Esophagus squamous epithelium (tissue), 5 donors: ENCODE measurements at places on chromosomes 1 and 21.

DNA sequence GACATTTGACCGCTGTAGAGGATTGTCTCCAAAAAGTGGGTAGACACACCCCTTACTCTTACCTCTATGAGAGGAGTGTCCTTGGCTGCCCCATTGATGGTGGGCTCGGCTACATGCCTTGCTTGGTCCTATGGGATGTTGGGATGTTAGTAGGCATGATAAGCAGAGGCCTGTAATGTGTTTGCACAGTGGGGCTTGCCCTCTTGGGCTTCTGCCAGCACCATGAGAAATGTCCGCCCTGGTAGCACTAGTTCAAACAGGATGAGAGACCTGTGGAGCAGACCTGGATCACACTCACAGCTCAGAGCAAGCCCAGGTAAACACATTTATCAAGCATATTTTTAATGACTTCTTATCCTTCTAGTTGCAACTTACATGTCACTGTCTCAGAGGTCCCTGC lies 54.2 kb downstream of the SH3GLB1 start:
- DNase-seq = no peak

DNA sequence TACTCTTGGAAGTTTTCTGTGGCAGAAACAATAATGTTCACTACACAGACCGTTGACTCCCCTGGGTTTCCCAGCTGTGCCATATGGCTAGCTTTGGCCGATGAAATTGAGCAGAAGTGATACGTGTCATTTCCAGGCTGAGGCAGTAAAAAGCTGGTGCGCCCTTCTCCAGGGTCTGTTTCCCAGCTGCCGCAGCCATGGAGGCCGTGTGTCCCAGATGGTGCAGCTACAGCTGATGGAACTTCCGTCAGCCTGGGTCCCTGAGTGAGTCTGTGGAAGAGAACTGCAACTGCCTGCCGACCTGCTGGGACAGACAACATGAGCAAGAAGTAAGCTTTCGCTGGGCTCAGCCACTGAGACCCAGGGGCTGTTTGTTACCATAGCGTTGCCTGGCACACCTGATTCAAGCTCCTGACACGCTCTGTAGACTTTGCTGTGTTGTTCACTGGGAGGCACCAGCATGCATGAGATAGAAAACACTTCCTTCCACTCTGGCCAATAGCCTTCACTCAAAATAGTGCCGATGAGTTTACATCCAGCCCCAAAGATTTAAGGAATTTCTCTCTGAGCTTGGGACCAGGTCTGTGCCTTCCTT lies 116.3 kb upstream of the SLC25A33 start:
- no peak for DNase-seq

GRCh38 chr1:38973659-38974437 lies 17.2 kb upstream of the AKIRIN1 start:
- DNase-seq = no peak

- DNase-seq = no peak
Measured at GRCh38 chr1:102120910-102121309, 124.2 kb upstream of the OLFM3 start.

DNA sequence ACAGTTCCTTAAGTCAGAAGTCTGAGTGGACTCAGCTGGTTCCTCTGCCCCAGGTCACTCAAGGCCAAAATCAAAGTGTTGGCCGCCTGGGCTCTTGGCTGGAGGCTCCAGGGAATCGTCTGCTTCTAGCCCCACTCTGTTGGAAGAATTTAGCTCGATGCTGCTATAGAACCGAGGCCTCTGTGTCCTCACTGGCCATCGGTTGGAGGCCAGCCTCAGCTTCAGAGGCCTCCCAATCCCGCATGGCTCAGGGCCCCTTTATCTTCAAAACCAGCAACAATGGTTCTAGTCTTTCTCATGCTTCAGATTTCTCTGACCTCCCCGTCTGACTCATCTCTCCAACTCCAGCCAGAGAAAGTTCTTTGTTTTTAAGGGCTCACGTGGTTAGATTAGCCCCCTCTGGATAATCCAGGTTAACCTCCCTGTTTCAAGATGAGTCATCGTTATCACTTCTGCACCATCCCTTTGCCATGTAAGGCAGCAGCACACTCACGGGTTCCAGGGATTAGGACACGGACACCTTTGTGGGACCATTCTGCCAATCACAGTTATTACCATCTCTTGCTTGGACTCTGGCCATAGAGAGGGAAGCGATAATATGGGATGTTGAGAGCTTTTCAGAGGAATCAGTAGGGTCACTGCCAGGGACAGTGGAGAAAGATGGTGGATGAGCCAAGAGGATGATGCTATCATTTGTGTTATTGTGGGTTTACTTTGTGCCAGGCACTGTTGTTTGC lies 13.6 kb downstream of the FHAD1 start:
- DNase-seq = no peak

- no peak for DNase-seq
Measured at GRCh38 chr1:100670083-100670482, 49.5 kb upstream of the VCAM1 start.

DNA sequence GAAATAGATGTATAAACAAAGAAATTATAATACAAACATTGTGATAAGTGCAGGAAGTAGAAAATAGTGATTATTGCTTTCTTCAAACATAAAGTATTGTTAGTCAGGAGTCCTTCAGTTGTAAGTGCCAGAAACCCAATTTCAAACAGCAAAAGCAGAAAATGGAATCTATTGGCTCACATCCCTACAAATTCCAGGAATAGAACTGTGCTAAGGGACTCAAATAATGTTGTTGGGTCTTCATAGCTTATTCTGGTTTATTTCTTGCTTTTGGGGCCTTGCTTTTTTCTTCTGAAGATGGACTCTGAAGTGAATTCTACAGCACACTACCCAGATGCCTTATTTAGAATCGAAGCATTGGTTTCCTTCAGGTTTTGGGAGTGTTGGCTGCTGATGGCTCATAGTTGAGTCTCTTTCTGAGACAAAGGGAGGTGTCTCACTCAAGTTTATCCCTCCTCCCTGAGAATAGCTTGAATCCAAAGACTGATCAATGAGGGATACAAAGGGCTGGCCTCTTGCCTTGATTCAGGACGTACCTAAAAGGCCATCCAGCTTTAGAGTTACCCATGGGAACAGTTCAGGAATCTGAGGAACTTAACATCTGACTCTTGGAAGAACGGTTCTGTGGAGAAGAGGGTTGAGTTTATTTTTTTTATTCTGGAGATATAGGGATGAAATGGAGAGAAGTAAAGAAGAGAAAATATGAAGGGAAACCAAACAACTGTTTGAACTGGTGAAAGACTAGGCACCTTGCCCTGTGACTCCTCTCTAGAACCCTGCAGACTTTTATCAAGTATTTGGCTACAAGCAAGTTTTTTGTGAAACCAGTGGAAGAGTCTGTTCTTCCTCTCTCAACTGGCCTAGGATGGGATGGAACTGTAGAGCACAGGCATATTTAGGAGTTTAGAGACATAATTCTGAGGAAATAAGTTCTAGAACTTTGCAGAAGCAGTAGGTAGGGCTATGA lies 39.0 kb upstream of the ATG4C start:
- DNase-seq = no peak

DNA sequence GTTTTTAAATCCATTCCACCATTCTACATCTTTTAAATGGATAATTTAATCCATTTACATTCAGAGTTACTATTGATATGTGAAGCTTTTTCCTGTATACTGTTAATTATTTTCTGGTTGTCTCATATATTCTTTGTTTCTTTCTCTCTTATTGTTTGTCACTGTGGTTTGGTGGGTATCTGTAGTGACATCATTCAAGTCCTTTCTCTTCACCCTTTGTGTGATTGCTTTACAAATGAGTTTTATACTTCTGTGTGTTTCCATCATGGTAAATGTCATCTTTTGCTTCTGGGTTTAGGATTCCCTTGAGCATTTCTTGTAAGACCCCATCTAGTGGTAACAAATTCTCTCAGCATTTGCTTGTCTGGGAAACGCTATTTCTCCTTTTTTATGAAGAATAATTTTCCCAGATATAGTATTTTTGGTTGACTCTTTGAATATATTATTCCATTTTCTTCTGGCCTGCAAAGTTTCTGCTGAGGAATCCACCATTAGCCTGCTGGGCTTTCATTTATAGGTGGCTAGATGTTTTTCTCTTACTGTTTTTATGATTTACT lies 10.2 kb downstream of the LY9 start:
- no peak for DNase-seq

DNA sequence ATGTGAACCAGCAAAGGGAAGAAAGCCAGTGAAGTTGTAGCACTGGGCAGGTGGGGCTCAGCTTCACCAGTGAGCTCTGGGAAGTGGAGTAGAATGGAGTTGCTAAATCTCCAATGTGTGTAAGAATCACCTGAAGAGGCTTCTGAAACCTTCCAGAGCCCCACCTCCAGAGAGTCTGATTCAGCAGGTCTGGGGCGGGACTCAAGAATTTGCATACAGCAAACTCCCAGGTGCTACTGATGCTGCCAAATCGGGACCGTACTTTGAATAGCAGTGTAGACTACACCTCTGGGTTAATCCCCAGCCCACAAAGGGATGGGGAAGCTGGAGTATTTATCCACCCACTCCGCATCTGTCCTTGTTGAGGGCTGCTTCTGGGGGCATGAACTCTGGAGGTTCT lies 154.3 kb downstream of the IGSF21 start:
- DNase-seq = no peak

DNA sequence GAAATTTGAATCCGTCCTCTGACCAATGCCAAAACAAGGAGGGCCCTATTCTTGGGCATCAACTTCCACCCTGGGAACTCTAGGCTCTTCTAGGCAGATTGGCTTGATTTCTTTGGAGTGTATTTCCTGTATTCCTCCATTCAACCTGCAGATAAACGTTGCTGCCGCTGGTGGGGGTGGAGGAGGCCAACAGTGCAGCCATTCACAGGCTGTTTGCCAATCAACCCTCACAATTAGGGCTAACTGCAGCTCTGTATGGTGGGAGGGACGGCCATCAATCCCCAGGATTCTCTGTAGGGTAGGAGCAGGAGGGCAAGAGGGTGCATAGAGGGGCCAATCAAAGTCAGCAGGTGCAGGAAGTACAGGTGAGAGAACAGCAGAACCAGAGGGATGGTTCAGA lies 273.1 kb upstream of the PROX1 start:
- DNase-seq = no peak

DNA sequence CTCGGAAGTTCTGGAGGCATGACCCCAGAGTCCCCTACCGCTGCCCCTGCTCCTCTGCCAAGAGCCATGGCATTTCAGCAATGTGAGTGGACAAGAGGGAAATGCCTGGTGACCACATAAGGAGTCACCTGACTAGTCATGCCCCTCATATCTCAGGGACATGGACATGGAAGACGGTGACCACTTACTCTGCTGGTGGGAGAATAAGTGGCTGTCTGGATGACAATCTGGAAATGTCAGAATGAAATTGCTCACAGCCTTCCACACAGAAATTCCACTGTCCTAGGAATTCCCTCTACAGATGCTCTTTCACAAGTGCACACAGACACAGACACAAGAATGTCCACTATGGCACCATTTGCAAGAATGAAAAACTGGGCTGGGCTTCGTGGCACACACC lies 24.3 kb upstream of the PLEKHG5 start:
- no peak for DNase-seq

GRCh38 chr1:226748306-226748705 lies 9.2 kb upstream of the ITPKB start:
- no peak for DNase-seq

DNA sequence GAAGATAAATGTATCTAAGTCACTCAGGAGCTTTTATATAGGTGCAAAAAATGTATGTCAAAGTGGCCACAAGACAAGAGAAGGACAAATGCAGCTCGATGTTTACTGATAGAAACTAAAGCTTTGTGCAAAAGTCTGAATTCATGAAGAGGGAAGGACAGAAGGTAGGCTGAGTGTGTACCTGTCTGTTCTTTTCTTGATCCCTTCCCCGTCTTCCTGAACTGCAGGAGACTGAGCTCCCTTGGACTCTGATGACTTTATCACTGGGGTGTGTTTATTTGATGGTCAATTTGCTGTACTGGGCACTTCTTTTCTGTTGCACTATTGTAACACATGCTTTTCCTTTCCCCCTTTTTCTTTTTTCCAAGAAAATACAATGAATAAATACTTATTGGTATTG lies 25.4 kb downstream of the ITGB3BP start:
- DNase-seq = no peak

GRCh38 chr1:27367160-27367650 lies 444 bp upstream of the MAP3K6 start:
- no peak for DNase-seq

DNA sequence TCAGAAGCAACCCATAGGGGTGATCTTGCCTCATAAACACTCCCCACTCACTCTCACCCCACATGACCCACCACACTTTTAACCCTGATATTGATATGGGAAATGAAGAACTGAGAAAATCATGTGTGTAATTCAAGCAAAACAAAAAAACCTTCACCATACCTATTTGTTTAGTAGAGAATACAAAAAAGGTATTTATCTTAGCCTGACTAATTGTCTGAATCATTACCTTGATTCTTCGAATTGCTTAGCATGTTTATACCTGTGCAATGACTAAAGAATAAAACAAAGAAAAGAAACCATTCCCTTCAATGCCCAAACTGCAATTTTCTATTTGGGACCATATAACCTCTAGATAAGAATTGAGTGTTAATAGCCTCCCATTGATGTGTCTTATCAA lies 1.8 kb downstream of the CLDN17 start:
- no peak for DNase-seq

- no peak for DNase-seq
Measured at GRCh38 chr1:81797701-81798100, 3.0 kb upstream of the ADGRL2 start.

- DNase-seq = no peak
Measured at GRCh38 chr1:30407865-30408580, 315.4 kb downstream of the MATN1 start.

- DNase-seq = no peak
Measured at GRCh38 chr1:19670787-19671186, 6.1 kb downstream of the HTR6 start.

GRCh38 chr1:240122639-240123613 lies 31.2 kb downstream of the FMN2 start:
- no peak for DNase-seq

DNA sequence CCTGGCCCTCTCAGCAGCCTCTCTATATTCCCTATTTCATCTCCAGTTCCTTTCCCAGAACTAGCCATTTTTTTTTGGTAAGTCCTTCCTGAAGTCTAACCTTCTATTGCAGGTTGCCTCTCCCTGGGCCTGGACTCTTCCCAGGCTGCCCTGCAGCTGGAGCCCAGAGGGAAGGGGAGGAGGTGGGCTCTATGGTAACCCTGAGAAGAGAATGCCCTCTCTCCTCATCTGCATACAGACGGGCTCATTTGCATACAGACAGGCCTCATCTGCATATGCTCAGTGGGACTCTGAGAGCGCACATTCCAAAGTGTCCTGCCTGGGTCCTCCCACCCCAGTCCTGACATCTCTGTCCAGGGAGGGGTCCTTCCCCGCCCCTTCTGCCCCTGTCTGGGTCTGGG lies 32.7 kb downstream of the RHBG start:
- DNase-seq = no peak

GRCh38 chr1:91138959-91139358 lies 117.1 kb upstream of the ZNF644 start:
- no peak for DNase-seq

GRCh38 chr1:100456880-100457279 lies 81.1 kb upstream of the GPR88 start:
- DNase-seq = no peak

- no peak for DNase-seq
Measured at GRCh38 chr1:24470592-24470991, 32.0 kb upstream of the RCAN3 start.
